Pancreas (tissue), 10 donors: ENCODE measurements at places on chromosomes 13 and 19. TPM values are rescaled to one million over a fixed set of nuclear protein-coding genes. Genes with fewer than 3 reads are reported as not detected.

The SERPINE3 gene
- not detected for total RNA-seq

DNA sequence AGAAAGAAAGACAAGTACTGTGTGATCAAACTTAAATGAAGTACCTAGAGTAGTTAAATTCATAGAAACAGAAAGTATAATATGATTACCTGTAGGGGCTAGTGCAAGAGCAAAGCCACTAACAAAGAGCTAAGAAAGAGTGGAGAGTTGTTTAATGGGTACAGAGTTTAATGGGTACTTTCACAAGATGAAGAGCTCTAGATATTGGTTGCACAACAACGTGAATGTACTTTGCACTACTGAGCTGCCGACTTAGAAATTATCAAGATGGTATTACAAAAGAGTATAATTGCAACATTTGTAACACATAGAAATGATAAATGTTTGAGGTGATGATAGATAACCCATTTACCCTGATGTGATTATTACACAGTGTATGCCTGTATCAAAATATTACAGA is 140.3 kb upstream of the GPC6 start:
- DNase-seq: no peak

GRCh38 chr19:50640368-50640767 is 687 bp upstream of the SYT3 start:
- DNase-seq: no peak

DNA sequence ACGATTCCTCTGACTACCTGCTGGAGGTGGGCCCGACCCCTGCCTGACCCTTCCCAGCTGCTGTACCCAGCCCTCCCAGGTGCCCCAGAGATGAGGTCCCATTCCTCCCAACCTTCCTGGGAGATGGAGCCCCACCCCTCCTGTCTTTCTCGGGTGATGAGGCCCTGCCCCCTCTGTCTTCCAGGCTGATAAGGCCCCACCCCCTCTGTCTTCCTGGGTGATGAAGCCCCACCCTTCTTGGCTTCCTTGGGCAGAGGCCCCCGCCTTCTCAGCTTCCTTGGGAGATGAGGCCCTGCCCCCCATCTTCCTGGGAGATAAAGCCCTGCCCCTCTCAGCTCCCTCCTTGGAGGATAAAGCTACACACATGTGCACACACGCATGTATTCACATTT is 47.9 kb downstream of the CERS4 start:
- no peak for DNase-seq

The FCHO1 gene
- total RNA-seq: 1.4 TPM

- DNase-seq: peak; percentile 41
Measured at GRCh38 chr13:29573190-29573589, 22.3 kb downstream of the SLC7A1 start.

DNA sequence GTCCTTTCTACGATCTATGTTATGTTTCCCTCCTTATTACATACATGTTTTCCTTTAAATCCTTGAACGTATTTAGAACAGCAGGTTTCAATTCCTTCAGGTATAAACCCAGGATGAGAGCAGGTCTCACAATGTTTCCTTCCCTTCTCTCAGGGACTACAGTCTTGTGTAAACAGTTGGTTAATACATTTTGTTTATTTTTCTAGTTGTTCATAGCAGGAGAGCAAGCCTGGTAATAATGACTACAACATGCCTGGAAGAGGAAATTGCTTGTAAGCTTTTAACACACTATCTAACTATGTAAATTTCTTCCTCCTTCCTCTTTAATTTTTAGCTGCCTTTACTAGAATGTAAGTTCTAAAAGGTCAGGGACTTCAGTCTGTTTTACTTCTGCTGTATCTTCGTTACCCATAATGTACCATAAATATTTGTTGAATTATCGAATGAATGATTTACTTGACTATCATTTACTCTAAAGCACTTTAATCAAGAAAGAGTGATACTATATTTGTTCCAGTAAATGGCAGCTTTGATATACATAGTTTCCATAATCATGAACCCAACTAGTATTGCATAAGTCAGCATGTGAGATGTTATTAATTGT is 28.9 kb upstream of the TNFRSF19 start:
- no peak for DNase-seq

The PRTN3 gene
- total RNA-seq: 0.24 TPM

DNA sequence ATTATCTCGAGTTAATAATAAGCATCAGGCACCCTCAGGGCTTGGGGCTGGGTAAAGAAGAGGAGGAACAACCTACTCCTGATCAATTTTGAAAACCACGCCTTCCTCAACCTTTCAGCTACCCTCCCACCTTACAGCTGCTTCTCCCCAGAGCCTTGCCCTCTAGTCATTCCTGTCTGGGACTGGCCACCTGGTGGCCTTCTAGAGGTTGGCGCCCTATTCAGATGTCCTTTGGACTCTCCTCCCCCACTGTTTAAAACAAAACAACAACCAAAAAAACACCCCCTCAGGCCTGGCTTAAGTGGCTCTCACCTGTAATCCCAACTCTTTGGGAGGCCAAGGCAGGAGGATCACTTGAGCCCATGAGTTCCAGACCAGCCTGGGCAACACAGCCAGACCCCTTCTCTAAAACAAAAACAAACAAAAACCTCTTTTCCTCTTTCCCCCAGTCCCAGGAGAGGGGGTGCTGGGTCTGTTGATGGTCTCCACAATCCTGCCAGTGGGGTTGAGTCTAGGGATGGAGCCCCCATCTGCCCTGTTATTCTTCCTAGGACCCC is 62.3 kb downstream of the CCDC70 start:
- DNase-seq: no peak

DNA sequence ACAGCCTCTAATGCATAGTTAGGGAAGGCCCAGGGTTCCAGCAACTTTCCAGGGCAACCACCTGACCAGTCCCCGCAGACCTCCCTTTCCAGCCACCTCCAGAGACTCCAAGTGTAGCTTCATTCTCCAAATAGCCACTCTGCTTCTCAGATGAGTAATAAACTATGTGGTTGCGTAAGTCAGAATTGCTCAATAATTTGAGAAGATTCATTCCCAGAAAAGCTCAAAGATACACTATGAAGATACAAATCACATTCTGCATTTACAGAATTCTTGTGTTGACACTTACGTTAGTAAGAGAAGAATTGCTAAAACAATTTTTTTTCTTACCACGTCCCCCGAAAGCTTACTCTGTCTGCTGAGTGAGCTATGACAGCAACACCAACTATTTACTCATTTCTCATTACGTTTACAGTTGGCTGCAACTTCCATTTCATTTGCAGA is 8.2 kb upstream of the LATS2 start:
- no peak for DNase-seq

DNA sequence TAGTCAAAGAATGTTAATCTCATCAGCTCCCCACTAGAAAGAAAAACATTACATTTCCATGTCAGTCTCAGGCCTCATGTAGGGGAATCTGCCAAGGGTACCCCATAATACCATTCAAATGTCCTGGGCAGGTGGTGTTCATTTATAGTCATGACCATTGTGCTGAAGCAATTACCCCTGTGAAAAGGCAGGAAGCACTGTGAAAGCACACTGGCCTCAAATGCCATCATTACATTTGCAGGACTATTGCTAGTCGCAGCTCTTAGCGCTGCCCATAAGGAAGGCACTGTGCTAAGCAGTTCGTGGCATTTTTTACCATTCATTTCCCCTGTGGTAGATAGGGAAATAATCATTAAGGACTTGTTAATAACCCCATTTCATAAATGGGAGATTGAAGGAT is 109.0 kb downstream of the LHFPL6 start:
- DNase-seq: no peak

GRCh38 chr13:25306671-25307464 is 5.4 kb downstream of the NUP58 start:
- no peak for DNase-seq

- DNase-seq: no peak
Measured at GRCh38 chr19:28687296-28687695, 525.7 kb downstream of the UQCRFS1 start.

GRCh38 chr13:51158365-51158764 is 47.3 kb upstream of the C13orf42 start:
- DNase-seq: no peak

- DNase-seq: no peak
Measured at GRCh38 chr13:31920727-31921100, 110.9 kb upstream of the FRY start.

- no peak for DNase-seq
Measured at GRCh38 chr19:406971-407510, 1.9 kb downstream of the C2CD4C start.
